ENCODE measurements at places on chromosomes 13 and 19.
A peak's percentile ranks its signal among the peaks of the same experiment; 100 is the strongest.

DNA sequence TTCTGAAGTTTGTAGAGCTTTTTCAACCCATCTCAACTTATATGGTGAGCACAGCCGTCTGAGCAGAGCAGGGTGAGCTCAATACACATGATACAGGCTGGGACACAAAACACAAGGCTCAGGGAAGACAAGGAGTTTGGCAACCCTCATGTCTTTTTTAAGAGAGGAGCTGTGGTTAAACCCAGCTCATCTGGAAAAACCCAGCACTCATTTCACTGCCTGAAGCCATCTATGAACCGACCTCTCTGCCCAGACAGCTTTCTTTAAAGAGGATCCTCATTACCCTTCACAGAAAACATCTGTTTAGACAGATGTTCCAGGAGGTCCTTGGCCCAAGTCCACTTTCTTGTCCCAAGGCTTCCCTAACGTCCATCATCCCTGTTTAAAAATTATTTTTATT, 170.0 kb upstream of the TSHZ3 start:
- DNase-seq = no peak

GRCh38 chr19:47471733-47472457, at the start of gene SLC8A2:
Gene SLC8A2 (minus strand): TSS chr19:47471893. CDS start chr19:47466403, 5,490 bp downstream.
- peak; percentile 79 for DNase-seq

DNA sequence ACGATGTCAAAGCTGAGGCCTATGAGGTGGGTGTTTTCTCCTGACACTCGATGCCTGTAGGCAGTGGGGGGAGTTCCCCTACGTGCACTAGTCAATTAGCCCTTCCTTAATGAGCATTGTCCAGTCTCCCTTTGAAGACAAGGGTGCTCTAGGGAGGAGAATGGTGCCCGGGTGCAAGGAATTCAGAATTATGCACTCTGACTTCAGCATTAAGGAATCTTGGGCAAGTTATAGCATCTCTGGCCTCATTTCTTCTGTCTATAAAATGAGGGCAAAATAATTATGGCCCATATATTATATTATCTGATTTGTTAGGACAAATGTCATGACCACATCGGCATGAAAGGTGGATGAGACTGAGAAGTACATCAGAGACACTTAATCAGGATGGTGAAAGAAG, 82.1 kb upstream of the SLC7A1 start:
- DNase-seq = no peak

DNA sequence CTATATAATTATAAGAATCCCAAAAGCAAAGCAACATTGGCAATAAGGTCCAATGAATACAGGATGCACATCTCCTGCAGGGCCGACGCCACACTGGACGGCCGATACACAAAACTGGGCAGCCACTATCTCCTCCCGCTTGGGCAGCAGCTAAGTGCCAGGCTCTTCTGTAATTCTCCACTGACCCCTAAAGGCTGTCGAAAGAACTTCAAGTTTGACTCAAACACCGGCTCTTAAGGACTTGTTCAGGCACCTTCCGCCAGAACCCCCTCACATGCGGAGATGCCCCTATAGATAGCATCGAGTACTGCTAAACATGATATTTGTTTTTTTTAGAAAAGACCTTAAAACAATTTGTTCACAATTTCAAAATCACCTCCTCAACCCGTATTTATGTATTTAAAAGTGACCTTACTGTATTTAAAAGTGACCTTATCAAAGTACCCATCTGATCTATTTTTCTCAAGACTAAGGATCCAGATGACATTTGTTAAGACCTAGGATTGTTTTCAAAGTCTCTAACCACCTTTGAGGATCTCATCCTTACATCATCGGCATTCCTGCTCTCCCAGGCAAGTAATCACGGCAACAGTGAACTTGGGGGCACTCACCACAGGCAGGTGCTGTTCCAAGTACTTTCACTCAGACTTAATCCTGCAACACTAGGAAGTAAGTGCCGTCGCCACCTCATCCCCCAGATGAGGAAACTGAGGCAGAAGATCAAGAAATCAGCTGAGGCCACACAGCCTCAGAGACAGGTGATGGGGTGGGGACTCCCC, 77.8 kb downstream of the TUBGCP3 start:
- peak; percentile 6 for DNase-seq

DNA sequence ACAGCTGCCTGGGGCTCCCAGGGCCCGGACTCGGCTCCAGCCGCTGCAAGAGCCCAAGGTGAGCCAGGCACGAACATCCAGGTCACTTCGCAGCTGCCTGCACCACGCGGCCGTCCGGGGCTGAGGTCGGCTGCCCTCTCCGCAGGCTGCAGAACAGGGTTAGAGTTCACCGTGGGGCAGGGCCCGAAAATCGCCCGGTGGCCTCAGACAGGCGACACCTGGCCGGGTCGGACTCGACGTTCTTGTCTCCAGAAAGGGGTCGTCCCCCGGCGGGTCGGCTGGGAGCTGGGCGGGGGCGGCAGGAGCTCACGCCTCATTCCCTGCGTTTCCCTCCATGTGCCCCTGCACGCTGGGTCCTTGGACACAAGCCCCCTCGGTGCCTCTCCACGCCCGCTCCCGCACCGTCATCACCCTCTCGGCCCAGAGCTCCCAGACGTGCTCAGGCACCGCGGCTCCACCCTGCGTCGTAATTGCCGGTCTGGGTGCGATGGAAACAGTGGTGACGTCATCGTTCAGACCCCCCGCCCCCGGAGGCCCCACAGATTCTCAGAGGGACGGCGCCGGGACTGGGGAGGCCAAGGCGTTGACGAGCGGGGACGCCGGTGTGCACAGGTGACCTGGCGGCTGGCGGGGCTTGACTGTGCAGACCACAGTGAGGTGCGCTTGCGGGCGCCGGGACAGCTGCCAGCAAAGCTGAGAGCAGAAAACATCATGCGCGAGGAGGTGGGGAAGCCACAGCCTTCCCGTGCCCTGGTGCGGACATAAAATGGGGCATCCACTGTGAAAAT, 4.0 kb upstream of the GRIN3B start:
- DNase-seq = peak; percentile 33

- no peak for DNase-seq
These were observed 18.2 kb upstream of the PLAUR start for GRCh38 chr19:43688059-43688701.

DNA sequence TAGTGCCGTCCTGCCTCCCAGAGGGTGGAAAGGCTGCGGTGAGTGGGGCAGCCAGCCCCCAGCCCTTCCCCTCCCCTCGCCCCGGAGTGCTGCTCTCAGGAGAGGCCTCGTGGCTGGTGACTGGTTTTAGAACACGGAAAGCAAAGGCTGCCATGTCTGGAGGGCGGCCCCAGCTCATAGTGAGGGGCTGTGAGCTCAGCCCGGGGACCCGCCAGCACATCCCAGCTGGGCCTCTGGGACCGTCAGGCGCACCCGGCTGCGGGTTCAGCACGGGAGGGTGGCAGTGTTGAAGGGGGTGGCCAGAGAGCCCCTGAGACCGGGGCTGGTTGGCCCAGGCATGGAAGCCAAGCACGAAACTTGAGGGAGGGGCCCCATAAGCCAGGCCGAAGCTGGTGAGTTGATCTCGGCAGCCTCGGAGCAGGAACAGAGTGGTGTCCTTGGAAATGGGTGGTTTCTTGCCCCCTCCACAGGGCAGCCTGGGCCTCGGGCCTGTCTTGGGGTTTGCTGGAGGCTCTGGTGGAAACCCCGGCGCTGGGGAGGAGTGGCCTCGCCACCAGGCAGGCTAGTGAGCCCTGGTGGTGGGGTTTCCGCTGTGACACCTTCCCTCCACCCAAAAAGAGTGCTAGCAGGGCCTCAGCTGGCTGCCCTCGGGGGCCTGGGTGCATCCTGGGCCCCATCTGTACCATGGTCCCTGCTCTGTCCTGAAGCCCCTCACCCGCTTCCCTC, 157.7 kb downstream of the KDM4B start:
- DNase-seq = no peak

DNA sequence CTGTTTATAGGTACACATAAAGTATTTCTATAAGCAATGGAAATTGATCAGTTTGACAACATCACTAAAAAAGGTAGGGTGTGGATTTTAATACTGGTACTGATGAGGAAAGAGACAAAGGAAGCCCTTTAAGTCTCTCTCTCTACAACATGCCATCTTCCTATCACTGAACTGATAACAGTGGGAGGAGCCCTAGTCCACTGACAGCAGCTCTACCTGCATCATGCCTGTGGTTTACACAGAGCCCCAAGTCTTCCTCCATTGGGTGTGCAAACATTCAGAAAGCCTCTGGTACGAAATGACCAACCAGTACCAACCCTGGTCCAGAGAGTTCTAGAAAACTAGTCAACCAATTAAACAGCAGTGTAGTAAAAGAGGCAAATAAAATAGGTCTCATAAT, 53.4 kb downstream of the KLF12 start:
- DNase-seq = no peak

GRCh38 chr13:50798923-50799322, 44.6 kb downstream of the DLEU7 start:
- DNase-seq = no peak

DNA sequence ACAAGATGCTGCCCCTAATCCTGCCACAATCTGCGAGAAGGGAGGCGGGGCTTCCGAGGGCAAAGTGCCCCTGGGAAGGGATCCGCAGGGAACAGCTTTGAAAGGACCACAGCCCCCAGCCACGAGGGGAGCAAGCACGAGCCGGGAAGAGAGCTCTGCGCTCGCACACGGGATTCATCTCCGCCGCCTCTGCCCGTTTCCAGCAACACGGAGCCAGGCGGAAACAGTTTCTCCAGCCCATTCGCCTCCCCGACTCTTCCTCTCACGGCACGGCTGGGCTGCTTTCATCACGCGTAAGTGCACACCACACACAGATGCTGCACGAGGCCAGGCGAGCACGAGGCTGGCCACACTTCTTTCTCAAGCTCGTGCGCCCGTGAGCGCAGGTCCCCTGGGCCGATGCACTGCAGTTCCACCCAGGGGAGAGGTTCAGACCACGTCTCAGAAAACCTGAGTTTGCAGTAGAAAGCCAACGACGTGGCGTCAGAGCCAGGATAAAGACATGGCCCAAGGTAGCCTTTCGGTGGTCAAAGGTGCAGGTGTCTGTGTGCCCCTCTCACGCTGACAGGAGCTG, 33.6 kb downstream of the NAXD start:
- DNase-seq = no peak

GRCh38 chr13:111033172-111034130, 81.7 kb upstream of the ARHGEF7 start:
- no peak for DNase-seq

DNA sequence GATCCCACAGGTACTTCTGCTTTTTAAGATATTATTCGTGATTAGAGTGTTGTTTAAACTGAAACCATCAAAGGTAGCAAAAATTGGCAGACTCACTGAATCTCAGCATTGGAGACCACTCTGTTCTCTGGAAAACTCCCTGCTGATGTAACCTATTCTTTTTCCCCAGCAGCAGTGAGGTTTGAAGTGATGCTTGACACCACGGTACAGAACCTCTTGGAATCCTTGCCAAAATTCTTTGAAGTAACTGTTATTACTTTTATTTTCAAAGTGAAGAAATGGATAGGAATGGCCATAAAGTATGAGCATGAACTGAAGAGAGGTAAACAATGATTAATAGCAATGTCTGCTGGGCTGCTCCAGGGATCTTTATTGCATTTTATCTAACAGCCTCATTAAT, 66.4 kb upstream of the KL start:
- DNase-seq = no peak

- no peak for DNase-seq
These were observed 25.0 kb downstream of the CEBPG start for GRCh38 chr19:33398361-33399060.

DNA sequence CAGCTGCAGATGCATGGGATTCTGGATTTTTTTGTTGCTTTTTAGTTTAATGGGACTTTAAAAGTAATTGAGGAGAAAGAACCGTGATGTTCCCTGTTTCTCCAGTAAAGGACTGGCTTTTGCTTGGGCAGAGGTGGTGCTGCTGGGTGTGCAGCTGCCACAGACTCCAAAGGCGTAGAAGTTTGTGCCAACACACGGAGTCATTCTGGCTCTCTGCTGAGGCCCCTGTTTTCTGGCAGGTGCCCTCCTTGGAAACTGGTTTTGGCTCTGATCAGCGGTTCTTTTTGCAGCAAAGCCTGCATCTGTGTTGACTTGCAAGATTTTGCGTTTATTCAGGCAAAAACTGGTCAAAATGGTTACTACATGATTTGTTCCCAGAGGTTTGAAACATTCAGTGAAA, 16.0 kb upstream of the QTRT1 start:
- no peak for DNase-seq

- no peak for DNase-seq
These were observed 63.7 kb downstream of the SPATA13 start for GRCh38 chr13:24224232-24224680.

- no peak for DNase-seq
These were observed 83.3 kb upstream of the PCDH8 start for GRCh38 chr13:52931539-52932431.

- no peak for DNase-seq
These were observed 11.9 kb upstream of the SPATA13 start for GRCh38 chr13:24148414-24149235.

GRCh38 chr13:49450105-49450819, 6.2 kb downstream of the SETDB2 start:
- DNase-seq = no peak

Data from NCI-H1436 (cell line).